Hepatocyte (in vitro differentiated cells): ENCODE measurements at places on chromosomes 11 and 22. TPM values are rescaled to one million over a fixed set of nuclear protein-coding genes. Genes with fewer than 3 reads are reported as not detected.

PIK3IP1 gene
- 17.9 and 22.2 TPM in 2 replicates for total RNA-seq

RAB38 gene
- 13.8 and 14.6 TPM in 2 replicates for total RNA-seq

APOA1 gene
- 4,253 and 4,361 TPM in 2 replicates for total RNA-seq

YPEL1 gene
- total RNA-seq: 1.9 and 2.0 TPM in 2 replicates

OOSP2 gene
- not detected in 2 replicates for total RNA-seq
